SK-N-DZ (cell line): ENCODE measurements at places on chromosomes 2 and 18.

GRCh38 chr2:119827866-119828507 is 68.3 kb downstream of the PTPN4 start:
- DNase-seq = no peak

GRCh38 chr18:49694402-49694801 is 118.9 kb downstream of the ACAA2 start:
- DNase-seq = no peak

DNA sequence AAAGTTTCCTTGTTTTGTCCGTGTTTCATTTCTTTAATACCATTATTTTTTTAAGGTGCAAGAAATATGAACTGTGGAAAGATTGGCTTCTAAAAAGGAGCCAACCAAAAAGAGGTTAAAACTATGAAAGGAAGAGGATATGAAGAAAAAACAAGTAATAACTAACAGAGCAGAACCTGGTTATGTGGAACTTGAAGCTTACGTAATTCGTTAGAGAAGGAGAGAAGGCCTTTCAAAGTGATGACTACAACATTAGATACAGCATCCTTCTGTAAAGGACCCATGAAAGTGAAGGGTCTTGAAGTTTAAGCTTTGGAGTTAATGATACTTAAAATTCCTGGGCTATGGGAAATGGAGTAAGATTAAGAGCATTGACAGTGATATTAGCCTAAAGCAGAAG is 84.5 kb downstream of the ANKRD12 start:
- DNase-seq = no peak

DNA sequence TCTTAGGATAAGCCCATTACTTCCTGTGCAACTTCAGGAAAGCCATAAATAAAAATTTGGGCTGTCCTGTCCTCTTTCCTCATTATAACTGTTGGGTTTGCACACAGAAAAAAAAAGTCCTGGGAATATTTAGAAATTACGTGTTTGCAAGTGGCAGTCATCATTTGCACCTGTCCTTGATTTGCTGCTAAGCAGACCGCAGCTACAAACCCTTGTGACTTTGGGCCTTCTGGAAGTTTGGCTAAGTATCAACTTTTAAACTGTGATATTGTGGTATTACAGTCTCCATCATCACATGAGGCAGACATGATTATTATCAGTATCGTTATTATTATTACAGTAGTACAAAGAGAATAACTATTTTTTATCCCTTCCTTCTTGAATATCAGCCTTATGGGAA is 260.7 kb upstream of the SESTD1 start:
- DNase-seq = no peak

- no peak for DNase-seq
These were observed 41.8 kb downstream of the SLC14A1 start for GRCh38 chr18:45765796-45766195.

DNA sequence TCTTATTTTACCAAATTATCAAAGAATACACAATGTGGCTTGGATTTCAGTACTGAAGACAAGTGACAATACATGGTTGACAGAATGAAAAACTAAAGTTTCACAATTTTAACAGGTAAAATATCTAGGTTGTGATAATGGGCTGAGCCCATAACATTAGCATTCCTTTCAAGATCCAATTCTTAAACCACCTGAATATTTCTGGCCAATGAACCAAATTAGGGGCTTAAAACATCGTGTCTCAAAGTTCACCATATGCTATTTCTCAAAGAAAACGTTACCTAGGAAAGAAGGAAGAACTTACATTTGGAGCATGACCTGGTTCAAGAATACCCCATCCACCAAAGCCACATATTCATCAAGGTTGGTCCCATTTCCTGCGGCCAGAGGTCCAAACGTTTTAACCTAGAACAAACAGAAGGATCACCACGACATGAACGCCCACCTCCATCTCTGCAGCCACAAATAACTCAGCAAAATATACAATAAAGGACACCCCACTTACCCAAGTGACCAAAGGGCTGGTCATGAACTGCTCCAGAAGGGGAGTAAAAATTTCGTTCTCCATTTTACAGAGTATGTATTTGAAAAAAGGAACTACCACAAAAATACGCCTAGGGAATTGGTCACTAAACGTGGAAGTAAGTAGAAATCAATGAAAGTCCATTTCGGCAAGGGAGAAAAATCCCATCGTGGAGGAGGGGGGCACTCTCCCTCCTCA is 984 bp downstream of the CCDC88A start:
- peak; percentile 27 for DNase-seq

DNA sequence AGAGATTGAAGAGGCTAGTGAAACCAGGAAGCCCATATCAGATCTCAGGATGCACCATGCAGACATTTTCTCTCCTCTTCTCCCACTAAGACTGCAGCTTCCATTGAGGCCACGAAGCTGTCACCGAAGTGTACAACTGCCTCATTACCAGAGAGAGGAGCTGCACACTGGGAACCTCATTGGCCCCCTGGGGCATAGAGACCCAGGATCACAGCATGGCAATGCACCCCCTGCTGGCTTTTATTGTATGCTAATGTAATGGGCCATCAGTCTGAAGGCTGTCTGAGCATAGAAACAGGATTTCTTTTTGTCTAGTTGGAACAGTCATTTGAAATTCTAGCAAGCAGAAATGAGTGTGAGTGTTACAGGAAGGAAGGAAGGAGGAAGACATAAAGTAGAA is 861.6 kb upstream of the CELF4 start:
- peak; percentile 12 for DNase-seq

- no peak for DNase-seq
These were observed 233.7 kb downstream of the CCDC102B start for GRCh38 chr18:69031571-69031970.

GRCh38 chr2:228599781-228600180 is 418.3 kb upstream of the SPHKAP start:
- DNase-seq = no peak

DNA sequence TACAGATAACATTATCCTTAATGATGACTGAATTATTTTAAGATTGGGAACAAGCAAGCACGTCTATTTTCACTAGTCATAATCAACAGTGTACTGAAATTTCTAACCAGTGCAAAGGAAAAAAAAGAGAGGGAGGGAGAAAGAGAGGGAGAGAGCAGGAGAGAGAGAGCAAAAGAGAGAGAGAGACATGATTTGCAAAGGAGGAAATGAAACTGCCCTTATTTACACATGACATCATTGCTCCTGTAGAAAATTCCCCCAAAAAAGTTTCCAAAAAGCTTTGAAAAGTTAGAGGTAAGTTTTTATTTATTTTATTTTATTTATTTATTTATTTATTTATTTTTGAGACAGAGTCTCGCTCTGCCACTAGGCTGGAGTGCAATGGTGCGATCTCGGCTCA is 355.3 kb upstream of the CELF4 start:
- no peak for DNase-seq

GRCh38 chr2:26500406-26500805 is 22.5 kb upstream of the OTOF start:
- no peak for DNase-seq

DNA sequence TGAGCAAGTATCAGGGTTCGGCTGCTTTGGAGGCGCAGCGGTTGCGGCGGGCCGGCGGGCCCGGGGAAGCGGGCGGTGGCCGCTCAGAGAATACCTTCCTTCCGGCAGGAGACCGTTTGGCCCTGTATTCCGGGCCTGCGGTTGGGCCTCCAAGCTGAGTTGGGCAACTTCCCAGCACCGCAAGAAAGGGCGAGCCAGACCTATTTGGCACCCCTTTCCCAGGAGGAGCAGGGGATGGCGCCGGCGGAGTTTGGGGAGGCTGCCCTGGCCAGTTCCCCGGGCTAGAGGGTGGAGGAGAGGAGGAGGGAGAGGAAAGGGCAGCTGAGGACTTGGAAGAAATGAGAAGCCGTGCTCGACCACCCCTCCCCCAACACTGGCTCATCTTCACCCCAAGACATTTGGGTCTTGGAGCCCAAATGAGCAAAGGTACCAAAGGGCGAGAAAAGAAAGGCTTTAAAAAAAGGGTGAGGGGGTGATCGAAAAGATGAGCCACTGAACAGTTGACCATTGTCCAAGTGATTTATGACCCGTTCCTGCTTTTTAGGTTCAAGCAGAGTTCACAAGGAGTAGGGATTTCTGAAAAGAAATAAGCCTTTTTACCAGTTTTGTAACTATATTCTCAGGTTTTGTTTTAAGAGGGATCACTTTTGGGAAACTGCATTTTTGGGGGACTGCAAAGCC is 8.4 kb downstream of the HOXD3 start:
- DNase-seq = no peak

- peak; percentile 29 for DNase-seq
These were observed 1.1 kb upstream of the MBOAT2 start for GRCh38 chr2:9004338-9005204.

- peak; percentile 40 for DNase-seq
These were observed 1.2 kb upstream of the CHMP1B start for GRCh38 chr18:11849841-11850634.

GRCh38 chr2:231745303-231746038 is 35.6 kb downstream of the PDE6D start:
- DNase-seq = no peak

GRCh38 chr2:224892574-224893204 is 149.6 kb downstream of the DOCK10 start:
- no peak for DNase-seq

DNA sequence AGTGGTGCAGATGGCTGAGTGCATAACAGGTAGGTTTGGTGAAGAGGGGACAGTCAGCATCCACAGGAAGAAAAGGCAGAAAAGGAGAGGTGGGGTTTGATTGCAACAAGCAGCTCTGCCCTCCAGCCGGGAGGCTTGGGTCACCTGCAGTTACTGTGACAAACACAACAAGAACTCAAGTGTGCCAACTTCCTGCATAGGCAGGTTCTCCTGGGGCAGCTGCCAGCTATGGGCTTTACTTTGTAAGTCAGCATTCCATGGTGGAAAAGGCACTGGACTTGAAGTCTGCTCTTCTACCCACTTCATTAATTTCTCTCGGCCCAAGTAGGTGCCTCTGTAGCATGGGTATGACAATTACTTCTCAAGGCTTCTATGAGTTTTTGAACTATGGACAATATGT is 98.9 kb downstream of the MYT1L start:
- no peak for DNase-seq

GRCh38 chr2:42182654-42183308 is 13.6 kb downstream of the EML4 start:
- no peak for DNase-seq

DNA sequence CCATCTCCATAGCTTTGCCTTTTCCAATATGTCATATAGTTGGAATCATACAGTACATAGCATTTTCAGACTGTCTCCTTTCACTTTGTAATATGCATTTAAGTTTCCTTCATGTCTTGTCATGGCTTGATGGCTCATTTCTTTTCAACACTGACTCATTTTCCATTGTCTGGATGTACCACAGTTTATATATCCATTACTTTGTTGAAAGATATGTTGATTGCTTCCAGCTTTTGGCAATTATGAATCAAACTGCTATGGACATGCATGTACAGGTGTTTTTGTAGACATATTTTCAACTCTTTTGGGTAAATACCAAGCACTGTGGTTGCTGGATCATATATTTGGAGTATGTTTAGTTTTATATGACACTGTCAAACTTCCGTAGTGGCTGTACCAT is 26.3 kb downstream of the ACSL3 start:
- DNase-seq = no peak

GRCh38 chr2:187580462-187581124 is 26.4 kb upstream of the TFPI start:
- DNase-seq = peak; percentile 64

- no peak for DNase-seq
These were observed 247.6 kb downstream of the DLGAP1 start for GRCh38 chr18:4207383-4207985.

DNA sequence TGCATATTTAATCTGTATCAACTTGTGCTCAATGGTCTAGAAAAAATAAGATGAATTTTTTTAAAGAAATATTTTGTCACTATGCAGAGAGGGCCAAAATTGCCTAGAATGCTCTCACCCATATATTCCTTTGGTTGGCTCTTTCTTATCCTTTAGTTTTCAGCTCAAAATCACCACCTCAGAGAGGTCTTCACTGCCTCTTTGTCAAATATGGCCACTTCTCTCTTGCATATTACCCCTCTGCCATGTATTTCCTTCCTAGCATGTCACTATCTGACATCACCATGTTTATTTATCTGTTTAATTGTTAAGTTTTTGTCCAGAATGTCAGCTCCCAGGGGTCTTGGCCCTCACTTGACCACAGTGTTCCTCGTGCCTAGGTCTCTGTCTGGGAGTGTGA is 535.2 kb upstream of the CDH2 start:
- no peak for DNase-seq

- no peak for DNase-seq
These were observed 3.0 kb upstream of the MBD1 start for GRCh38 chr18:50284255-50284885.

DNA sequence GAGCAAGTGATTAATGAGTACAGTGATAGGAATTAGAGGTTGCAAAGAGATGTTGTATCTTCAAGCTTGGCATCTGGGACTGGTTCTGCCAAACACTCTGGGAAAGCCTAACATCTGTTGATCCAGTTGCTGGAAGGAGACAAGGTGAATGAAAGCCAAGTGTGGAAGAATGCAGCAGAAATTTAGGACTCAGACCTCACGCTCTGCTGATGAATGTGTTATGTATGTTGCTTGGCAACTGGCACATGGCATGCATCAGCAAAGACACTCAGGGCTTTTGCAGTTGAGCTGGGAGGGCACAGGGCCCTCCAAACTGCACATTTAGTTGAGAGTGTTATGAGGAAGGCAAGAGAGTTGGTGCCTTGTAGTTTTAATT is 105.5 kb downstream of the COLEC12 start:
- no peak for DNase-seq
